ENCODE measurements at places on chromosomes 2 and 18. TPM values are rescaled to one million over a fixed set of nuclear protein-coding genes. Genes with fewer than 3 reads are reported as not detected.

DNA sequence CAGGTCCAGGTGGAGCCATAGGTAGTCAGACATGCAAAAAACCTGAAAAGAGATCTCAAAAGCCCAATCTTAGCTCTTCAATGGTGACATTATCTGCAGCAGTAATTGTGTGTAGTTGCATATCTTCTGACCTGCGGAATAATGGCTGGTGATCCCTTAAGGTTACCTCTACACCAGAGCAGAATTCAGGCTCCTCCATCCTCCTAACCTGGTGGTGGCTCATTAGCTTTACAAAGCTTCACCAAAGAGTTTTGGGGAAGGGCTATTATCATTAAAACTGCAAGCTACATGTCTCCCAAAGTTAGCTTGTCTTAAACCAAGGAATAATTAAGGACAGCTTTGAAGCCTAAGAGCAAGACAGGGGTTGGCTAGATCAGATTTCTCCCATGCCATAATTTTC is 42.6 kb upstream of the CHST9 start:
- DNase-seq: no peak

GRCh38 chr2:72524071-72524470 is 301.8 kb downstream of the EXOC6B start:
- DNase-seq: no peak

DNA sequence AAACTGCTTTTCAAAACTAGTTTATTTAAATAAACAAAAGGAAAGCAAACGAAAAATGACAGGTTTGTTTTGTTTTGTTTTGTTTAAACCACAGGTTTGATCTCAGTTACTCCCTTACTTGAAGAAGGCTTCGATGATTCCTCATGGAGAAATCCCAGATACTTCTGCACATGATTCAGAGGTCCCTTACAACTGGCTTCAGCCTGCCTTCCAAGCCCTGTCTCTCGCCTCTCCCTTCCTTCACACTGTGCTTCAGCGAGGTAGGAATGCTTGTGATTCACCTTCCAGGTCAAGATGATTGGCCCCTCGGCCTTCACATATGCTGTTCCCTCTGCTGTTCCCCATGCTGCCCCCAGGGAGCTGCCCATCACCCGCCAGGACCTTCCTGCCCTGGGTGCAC is 104.1 kb upstream of the ITGA6 start:
- DNase-seq: no peak

DNA sequence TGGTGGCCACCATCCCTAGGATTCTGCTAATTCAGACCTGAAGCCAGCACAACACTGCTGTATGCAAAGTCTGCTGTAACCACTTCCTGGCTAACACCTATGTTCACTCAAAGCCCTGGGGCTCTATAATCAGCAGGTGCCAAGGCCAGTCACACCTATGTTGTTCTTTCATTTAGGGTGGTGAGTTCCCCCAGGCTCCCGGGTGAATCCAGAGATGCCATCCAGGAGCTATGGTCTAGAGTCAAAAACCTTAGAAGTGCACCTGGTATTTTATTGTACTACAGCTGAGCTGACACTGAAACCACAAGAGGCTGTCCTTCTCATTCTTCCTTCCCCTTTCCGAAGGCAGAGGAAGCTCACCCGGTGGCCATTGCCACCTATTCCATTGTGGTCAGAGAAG is 46.2 kb upstream of the CCDC141 start:
- no peak for DNase-seq

- DNase-seq: peak; percentile 38
These were observed 2.9 kb downstream of the SPTBN1 start for GRCh38 chr2:54459037-54459441.

GRCh38 chr2:219706823-219707281 is 79.4 kb downstream of the SLC4A3 start:
- no peak for DNase-seq

GRCh38 chr18:44568986-44569385 is 111.7 kb upstream of the SETBP1 start:
- no peak for DNase-seq

DNA sequence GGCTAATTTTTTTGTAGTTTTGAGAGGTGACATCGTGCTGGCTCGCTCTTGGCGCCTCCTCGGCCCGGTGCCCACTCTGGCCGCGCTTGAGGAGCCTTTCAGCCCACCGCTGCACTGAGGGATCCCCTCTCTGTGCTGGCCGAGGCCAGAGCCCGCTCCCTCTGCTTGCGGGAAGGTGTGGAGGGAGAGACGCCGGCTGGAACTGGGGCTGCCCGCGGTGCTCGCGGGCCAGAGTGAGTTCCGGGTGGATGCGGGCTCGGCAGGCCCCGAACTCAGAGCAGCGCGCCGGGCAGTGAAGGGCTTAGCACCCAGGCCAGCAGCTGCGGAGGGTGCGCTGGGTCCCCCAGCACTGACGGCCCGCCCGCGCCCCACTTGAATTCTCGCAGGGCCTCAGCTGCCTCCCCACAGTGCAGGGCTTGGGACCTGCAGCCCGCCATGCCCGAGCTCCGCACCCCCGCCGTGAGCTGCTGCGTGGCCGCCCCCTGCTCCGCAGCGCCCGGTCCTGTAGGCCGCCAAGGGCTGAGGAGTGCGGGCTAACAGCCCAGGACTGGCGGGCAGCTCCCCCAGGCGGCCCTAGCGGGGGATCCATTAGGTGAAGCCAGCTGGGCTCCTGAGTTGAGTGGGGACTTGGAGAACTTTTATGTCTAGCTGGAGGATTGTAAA is 113.2 kb upstream of the ZSWIM2 start:
- DNase-seq: no peak

DNA sequence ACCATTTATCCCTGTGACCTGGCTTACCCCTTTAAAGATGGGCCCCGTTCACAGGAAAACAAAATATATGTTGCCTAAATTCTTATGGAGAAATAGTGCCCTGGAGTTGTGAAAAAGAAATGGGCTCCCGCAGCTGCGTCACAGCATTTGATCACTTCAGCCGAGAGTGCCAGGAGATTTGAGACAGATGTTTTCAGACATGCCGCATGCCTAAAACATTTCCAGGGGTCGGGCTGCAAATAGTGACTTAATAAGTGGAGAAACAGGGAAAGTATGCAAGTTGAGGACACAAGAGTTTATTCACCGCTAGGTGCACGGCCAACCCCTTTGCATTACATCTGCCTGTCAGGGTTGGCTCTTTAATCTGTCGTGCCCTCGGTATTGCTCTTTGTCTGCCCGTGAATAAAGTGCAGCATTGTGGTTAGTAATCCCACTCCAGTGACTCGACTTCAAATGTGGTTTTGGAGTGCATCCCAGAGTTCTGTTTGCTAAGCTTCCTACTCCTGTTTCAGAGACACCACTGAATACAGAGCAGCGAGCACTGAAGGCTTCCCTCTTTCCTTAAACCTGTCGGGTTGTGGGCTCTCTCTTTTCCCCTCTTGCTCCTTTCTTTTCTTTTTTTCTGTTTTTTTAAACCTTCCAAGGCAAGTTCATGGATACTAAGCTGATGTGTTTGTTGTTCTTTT is 187.5 kb downstream of the LTBP1 start:
- peak; percentile 97 for DNase-seq

DNA sequence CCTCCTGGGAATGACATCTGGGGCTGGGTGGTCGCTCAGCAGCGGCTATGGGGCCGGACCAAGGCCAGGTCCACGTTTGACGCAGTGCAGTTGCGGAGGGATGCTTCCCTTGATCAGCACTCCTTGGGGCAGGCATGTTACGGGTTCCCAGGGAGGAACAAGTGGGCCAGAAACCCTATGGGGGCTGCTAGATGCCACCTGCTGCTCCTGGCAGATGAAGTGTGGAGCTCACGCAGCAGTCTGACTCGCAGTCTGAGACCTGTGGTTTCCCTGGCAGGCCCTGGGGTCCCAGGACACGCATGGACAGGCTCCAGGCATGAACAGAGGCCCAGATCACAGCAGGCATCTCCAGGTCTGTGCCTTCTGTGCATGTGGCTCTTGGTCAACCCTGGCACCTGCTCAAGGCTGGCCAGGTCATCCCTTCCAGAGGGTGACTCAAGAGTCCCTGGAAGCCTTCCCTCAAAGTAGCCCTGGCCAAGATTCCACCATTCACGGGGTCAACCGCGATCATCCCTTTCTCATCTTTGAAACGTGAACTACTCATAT is 20.0 kb downstream of the KCNF1 start:
- DNase-seq: no peak

DNA sequence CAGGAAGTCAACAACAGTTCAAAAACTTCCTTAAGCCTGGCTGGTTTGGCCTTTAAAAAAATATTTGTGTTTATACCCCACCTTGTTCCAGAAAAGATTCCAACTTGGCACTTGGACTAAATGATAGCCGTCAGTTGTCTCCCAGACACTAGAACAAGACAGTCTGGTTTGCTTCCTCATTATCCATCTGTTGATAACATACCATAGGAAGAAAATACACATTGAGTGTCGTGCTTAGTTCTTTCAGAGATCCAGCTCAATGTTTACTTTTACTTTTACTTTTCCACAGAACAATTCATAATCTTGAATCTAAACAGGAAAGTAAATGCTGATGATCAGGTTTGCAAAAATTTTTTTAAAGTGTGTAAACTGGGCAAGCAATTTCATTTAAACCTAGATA is 2.4 kb upstream of the VPS54 start:
- DNase-seq: peak; percentile 9

DNA sequence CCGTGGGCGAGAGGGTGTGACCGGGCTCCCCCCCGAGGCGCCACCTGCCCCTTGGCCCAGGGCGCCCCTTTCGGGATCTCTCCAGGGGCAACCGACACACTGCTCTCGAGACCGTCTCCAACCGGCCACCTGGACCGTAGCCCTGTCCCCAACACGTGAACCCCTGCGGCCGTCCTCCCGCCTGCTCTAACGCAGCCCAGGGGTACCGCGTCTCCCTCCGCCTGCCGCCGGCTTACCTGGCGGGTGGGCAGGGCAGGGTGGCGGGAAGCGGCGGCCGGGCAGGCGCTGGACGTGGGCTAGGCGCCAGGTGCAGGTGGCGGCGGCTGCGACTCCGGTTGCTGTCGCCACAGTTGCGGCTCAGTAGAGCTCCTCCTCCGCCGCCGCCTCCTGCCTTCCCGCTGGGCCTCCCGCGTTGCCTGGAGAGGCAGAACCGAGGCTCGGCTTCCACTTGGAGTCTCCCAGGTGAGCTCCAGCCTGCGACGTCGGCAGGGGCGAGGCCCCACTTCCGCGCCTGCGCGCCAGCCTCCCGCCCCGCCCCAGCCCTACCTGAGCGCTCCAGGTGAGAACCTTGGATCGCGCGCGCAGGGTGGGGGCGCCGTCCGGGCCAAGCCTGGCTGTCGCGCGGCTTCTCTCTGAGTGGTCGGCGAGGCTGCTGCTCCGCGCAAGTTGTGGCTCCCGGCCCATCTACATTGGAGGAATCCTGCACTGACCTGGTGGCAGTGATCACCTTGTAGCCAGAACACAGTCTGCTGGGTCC is at the start of gene GALNT3:
GALNT3 (minus strand) TSS at position 469 of the 757 bp plus-strand sequence. CDS start 23,547 bp downstream, outside the sequence.
- no peak for DNase-seq

DNA sequence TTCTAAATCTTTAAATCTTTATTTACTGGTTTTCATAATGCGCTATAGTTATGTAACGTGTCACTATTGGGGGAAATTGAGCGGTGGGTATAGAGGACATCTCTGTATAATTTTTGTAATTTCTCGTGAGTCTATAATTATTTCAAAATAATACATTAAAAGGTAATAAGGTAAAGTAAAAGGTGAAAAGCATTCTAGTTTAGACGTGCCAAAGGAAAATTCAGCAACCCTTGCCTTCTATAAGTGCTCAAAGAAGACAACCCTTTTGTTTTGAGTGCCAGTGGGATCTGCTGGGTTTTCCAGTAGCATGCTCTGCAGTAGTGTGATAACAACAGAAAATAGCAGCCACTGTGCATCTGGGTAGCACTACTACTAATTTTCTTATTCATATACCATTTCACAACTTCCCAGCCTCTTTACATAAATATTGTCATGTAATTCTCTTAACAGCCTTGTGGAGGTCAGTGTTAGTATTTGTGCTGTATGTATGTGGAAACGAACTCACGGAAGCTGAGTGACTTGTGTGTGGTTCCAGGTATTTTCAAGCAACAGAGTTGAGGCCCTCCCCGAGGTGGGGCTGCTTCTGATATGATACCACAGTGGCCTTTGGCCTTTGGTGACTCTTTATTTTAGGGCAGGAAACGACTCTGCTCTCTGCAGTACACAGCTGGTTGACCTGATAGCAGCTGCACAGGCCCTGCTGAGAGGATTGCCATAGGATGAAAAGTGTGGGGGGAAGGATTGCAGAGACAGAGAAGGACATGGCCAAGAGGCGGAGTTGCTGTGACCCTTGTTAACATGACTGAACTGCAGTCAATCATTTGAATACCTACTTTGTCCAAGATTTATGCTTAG is 104.5 kb downstream of the TDRD15 start:
- DNase-seq: no peak

- DNase-seq: no peak
These were observed 158.1 kb downstream of the TANC1 start for GRCh38 chr2:159126432-159127022.

- no peak for DNase-seq
These were observed 1.1 kb downstream of the MAP4K3 start for GRCh38 chr2:39435741-39436591.

GRCh38 chr2:221335219-221335752 is 236.8 kb downstream of the EPHA4 start:
- DNase-seq: no peak

GRCh38 chr2:5111581-5111980 is 580.6 kb upstream of the SOX11 start:
- no peak for DNase-seq

DNA sequence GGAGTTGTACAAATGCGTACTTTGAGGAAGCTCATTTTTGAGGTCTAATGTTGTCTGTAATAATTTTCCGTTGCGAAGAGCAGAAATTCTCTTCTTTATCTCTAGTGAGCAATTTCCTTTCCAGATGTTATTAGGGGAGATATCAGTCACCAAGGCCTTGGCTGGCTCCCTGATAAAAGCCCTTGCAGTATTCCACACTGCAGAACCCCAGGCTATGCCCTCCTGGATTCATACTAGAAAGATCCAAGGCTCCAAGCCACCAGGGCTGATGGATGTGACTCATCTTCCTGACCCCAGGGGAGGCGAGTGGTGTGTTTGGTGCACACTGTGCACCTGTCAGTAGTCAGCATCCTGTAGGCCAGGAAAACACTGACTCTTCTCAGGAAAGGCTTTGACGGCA is 34.7 kb downstream of the INO80C start:
- DNase-seq: no peak

Gene C2orf80
- total RNA-seq: not detected

Gene MAPK4
- 1.8 TPM for total RNA-seq

Gene COBLL1
- total RNA-seq: 25.9 TPM

Gene OTOS
- total RNA-seq: not detected

Gene CCL20
- 33.2 TPM for total RNA-seq

Gene DYNAP
- 0.10 TPM for total RNA-seq

Gene NCKAP5
- total RNA-seq: 33.3 TPM

Gene ANKRD62
- not detected for total RNA-seq

Gene HAAO
- total RNA-seq: 7.0 TPM

Gene PTH2R
- total RNA-seq: 0.10 TPM

Gene TMEM200C
- total RNA-seq: 0.49 TPM

Gene ZNF2
- total RNA-seq: 4.1 TPM

Gene SGO2
- 7.7 TPM for total RNA-seq

Gene RMDN2
- 6.9 TPM for total RNA-seq

Gene CCDC102B
- 54.6 TPM for total RNA-seq

Gene TDRD15
- total RNA-seq: 0.10 TPM

Gene CRYGC
- total RNA-seq: not detected
